ENCODE measurements at places on chromosomes 1 and 21.

- no peak for DNase-seq
These were observed 127.9 kb downstream of the GLUL start for GRCh38 chr1:182263706-182264105.

GRCh38 chr1:58555393-58555792 lies 8.9 kb upstream of the OMA1 start:
- DNase-seq, result no peak

DNA sequence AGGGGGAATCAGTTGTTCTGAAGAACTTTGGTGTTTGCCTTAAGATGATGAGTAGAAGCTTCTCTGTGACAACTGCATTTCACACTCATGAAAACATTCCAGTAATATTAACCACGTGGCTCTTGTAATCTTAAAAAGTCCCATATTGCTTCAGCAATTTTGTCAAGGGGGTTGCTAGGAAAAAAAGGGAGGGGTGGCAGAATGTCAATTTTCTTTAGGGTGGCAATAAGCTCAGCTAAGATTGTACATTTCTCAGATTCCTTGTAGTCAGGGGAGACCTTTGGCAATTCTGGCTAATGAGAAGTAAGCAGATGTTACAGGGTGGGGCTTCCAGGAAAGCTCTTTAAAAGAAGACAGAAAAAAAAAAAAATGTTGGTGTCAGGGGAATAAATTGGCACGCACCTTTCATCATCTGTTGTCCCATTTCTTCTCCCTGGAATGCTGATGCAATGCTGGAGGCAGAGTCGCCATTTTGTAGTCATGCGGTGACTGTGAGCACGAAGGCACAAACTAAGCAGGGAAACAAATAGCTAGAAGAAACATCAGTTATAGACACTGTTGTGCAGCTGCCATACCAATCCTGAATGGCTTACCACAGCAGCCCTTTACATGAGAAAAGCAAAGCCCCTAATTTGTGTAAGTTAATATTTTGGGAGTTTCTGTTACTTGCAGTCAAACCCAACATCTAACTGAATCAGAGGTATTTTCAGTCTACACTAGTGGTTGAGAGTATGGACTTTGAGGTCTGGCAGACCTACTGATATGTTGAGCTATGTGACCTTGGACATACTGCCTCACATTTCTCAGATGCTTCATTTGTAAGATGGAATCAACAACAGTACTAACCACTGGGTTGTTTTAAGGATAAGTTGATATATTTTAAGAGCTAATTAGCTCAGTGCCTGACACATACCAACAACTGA lies 56.1 kb upstream of the MRPS6 start:
- DNase-seq, result no peak

DNA sequence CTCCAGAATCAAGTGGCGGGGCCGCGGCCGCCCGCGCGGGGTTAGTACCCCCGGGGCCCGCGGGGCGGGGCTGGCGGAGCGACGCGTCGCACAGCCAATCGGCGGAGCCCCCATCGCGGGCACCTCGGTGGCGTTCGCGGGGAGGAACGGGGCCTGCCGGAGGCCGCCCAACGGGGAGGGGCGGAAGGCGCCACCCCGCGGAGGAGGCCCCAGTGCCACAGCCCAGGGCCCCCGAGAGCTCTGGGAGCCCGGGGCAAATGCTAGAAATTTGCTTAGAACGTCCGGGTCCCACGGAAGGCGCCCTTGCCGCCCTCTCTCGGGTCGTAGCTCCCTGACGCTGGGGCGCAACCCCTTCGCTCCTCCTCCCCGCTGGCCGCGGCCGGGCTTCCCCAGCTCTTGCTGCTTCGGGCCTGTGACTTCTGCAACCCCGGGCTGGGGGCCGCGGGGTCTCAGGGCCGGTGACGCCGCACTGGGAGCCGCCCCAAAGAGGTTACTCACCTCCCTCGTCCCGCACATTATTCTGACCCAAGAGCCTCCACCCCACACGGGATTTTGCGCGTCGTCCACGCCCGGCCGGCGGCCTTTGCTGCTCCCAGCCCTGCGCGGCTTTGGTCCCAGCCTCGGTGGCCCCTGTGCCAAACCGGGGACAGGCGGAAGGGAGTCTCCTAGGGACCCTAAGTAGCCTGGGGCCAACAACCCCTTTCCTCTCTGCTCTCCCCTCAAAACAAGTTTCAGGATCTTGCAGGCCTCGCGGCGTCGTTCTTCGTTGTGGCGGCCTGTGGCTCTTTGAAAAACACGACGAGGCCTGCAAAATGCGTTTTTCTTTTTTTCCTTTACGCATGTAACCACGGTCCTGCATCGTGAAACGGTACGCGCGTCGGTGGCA lies at the start of gene RUNX3:
RUNX3 (minus strand) TSS at position 17 of the 886 bp plus-strand sequence. CDS start 408 bp downstream, outside the sequence.
- DNase-seq, result no peak

- no peak for DNase-seq
These were observed at the start of gene CACYBP for GRCh38 chr1:174999936-175000696. Gene CACYBP, plus strand, starts transcription at chr1:174999947. Its CDS starts 234 bp downstream, at chr1:175000181.

DNA sequence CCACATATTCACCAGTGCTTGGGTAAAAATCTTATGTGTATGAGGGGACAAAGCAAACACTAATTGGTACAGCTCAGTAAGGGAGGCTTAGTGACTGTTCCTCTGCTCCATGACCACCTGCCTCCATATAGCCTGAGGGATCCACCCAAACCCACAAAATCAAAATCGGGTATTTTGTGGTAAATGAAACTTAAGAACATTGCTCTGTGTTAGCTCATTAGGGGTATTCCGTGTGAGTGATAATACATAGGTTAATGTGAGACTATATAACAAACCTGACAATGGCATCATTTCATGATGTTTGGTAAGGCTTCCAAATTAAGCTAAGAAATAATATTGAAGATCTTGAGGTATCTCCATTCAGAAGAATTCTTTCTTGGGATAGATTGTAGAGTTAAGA lies 25.8 kb downstream of the COL9A2 start:
- DNase-seq, result no peak

GRCh38 chr1:27004471-27005165 lies 8.0 kb downstream of the TENT5B start:
- no peak for DNase-seq

- DNase-seq, result no peak
These were observed 496.3 kb downstream of the KIF26B start for GRCh38 chr1:245651093-245651492.

- no peak for DNase-seq
These were observed 22.0 kb upstream of the FHAD1 start for GRCh38 chr1:15224974-15225373.

DNA sequence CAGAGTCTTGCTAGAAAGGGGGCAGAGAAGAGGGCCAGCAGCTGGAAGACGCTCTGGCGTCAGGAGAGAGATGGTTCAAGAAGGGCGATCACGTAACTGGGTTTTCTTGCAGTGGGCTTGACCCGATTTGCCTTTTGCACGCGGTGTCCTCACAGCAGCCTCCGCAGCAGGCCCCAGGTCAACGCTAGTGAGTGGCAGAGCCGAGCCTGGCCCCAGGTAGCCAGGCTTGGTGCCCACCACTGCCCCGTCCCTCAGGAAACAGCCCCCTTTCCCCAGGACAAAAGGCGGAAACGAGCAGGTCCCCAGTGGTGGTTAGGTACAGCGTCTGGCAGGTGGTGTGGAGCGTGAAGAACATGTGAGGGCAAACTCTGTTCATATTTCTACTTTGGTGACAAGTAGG lies 8.6 kb upstream of the UTS2 start:
- DNase-seq, result no peak

DNA sequence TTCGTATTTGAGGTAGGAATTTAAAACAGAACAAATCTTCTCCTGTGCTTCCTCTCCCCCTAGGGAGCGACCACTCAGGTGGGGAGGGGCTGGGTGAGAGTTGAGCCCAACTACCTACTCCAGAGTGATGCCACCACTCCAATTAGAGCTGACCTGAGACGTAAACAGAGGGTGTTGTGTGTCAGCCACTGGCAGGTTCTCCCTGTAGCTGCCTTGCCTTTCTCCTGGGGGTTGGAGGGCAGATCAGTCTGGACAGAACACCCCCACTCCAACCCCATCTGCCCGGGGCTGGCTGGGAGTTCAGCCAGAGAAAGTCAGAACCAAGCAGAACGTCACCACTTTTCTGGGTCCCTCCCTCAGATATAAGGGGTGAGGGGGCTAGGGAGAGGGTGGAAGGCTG lies 2.0 kb downstream of the HPDL start:
- no peak for DNase-seq

Measured in neural crest cell (in vitro differentiated cells).